ENCODE measurements at places on chromosomes 7 and 10. TPM values are rescaled to one million over a fixed set of nuclear protein-coding genes. Genes with fewer than 3 reads are reported as not detected.

DNA sequence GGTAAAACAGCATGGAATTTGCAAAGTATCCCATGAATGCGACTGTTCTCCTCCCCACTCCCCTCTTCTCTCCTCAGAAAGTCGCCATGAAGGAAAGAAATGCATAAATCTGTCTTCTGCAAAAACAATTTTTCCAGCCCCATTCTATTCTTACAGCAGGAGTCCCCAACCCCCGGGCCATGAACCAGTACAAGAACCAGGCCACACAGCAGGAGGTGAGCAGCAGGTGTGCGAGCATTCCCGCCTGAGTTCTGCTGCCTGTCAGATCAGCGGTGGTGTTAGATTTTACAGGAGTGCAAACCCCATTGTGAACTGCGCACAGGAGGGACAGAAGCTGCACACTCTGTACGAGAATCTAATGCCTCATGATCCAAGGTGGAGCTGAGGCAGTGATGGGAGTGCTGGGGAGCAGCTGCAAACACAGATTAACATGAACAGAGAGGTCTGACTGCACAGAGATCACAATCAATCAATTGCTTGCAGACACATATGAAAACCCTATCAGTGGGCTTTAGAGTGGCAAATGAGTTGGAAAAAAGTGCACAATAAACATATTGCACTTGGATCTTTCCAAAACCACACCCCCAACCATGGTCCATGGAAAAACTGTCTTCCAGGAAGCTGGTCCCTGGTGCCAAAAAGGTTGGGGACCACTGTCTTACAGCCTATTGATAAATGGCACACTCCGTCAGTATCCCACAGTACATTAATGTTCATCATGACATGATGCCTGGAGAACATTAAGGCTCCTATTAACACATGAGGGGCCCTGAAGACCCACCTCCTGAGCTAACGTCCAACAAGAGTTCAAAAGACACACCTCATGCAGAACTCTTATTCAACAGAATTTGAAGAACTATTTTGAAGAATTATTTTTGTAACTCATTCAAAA, 205.0 kb downstream of the PTPRN2 start:
- no peak for DNase-seq

- no peak for DNase-seq
Observed at GRCh38 chr10:110679486-110680272, 35.5 kb downstream of the RBM20 start.

- no peak for DNase-seq
Observed at GRCh38 chr10:119176166-119176565, 2.4 kb downstream of the PRDX3 start.

ATRNL1 gene
- 11.4 TPM for total RNA-seq

Measured in kidney epithelial cell (primary cell).